Epithelial cell of esophagus (primary cell): ENCODE measurements at places on chromosomes 2 and 18.

- DNase-seq = peak; percentile 44
Measured at GRCh38 chr2:218993345-218994315, at the start of gene CRYBA2. CRYBA2 (minus strand) TSS chr2:218993422; CDS start chr2:218993176, 246 bp downstream.

GRCh38 chr2:232970051-232970450 is 43.0 kb downstream of the NGEF start:
- DNase-seq = no peak

DNA sequence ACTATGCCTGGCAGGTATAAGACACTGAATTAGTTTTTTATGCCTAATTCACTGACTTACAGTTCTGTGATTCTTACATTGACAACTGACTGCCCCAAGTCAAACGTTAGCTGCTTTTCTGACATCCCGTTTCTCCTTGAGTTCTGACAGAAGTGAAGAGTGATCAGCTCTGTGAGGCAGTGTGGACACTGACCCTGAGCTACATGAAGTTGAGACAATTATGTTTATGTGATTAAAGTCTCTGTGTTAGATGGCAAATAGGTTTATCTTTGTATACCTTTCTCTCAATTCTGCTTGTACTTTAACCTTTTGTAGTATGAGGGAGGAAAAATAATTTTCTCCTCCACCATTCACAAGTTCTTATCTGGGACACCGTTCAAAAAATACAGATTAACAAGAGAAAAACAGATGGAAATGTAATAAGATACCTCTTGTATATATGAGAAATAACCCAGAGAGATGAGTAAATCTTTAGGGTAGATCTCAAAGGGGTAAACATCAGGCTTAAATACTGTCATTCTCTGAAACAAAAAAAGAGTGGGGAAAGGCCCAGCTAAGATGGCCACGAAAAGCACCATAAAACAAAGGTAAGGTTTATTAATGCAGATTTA is 85.4 kb upstream of the B3GNT2 start:
- DNase-seq = no peak

DNA sequence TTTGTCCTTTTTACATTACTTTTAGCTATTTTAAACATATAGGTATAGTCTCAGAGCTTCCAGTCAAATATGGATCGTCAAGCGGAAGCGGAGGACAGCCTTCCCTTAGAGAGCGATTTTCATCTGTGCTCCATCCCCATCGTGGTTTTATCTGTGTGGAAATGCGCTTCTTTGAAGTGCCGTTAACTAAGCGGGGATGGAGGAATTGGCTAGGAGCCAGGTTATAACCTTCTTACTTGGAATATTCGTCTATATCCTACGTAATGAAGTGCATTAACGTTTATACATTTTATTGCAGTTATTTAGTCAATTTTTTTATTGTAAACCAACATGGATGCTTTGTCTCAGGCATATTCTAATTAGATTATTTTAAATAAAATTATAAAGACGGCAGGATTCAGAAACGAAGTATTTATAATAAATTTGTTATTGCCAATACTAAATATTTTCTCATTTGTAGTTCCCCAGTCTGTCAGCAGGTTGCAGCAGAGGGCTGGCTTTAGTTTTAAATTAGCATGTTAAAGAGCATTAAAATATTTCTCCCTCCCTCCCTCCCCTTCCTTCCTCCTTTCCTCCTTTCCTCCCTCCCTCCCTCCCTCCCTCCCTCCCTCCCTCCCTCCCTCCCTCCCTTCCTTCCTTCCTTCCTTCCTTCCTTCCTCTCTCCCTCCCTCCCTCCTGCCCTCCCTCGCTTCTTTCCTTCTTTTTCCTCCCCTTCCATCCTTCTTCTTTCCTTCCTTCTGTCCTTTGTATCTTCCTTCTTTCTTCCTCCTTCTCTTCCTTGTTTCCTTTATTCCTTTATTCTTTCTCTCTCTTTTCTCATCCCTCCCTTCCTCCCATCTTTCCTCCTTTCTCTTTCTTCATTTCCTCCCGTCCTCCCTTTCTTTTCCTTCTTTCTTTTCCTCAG is 80.6 kb upstream of the DOCK10 start:
- DNase-seq = peak; percentile 27

DNA sequence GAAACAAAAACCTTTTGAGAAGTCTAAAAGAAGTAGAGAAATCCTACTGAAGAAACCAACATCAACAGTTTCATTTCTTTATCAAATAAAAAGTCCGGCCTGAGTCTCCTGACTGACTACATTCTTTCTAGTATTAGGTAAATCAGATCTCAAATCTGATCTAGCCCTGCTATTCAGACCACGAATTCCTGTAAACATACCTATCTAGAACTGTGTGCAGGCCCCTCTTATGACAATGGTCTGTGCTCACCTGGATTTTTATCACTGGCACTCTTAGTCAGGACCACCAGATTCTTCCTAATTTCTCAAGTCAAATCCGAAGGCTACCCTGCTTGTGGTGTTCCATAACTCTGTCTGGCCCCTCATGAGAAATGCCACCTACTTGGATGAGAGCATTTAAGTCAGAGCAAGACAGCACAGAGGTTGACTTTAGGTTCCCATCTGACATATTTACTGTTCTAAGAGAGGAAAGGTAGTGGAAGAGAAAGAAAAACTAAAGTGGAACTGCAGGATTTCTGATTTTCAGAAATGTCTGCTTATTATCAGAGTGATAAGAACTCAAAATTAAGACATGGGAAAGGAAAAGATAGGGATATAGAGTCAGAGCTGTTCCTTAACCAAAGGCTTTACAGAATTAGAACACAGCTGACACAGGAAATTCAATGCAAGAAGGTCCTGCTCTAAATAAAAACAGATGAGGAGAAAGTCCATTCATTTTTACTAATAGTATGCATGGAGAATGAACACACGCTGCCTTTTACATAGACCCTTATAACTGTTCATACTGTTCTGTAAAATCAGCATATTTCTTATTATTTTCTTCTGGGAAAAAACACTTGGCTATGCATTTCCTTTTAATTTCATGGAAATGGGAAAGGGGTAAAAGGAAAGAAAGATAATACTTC is 56.5 kb downstream of the SLC8A1 start:
- peak; percentile 40 for DNase-seq

DNA sequence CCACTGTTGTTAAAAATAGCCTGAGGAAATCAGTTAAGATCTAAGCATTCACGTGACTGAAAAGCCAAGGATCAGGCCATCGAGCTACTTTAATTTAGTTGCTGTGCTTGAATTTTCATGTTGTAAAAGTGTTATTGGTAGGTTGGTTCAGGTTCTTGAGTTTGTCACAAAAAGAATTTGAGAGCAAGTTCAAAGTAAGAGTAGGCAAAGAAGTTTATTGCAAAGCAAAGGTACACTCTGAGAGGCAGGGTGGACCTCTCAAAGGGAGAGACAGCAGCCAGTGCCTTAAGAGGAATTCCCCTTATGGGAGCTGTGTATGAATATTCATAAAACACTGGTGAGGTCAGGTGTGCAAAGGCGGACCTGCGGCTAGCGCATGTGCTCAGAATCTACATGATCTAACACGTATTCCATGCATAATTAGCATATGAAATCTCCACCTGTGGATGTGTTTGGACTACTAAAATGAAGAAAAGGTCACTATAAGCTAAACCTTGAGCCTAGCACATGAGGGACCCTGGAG is 236.5 kb downstream of the NDUFA10 start:
- DNase-seq = no peak

DNA sequence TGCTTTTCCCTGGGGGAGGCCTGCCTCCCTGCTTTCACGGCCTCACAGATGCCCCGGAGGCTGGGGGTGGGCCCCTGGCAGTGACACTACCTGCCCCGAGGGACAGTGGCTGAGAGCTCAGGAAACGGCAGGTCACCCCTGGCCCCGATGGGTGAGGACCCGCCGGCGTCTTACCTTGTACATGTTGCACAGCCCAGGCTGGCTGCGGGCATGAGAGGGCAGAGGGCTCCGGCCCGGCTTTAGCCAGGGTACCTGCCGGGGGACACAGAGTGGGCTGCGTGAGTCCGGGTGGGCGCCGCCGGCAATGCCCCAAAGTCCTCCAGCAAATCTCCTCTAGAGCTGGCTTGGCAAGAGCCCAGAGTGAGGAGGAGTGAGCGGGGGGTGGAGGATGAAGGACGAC is 122.9 kb downstream of the MBP start:
- DNase-seq = no peak

GRCh38 chr2:132256251-132256902 is 94.6 kb upstream of the ANKRD30BL start:
- DNase-seq = no peak

DNA sequence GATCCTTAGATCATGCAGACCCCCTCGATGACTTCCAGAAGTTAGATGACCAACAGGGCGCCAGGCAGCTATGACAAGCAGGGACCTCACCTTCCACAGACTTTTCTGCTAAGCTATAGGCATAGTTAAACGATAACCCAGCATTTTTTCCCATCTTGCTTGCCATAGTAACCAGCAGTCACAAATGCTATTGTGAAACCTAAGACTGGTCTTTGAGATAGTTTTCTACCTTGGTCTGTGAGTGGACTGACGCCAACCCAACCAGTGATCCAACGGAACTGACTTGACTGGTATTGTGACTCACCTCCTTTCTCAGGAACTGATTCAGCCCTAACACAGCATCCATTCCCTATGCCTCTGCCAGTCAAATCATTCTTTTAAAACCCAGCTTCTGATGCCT is 361.2 kb downstream of the LRRTM4 start:
- peak; percentile 29 for DNase-seq
